G401 (cell line): ENCODE measurements at places on chromosomes 7 and 10. TPM values are rescaled to one million over a fixed set of nuclear protein-coding genes. Genes with fewer than 3 reads are reported as not detected.
A peak's percentile ranks its signal among the peaks of the same experiment; 100 is the strongest.

- DNase-seq, result no peak
Measured at GRCh38 chr7:106050002-106050745, 61.9 kb downstream of the SYPL1 start.

DNA sequence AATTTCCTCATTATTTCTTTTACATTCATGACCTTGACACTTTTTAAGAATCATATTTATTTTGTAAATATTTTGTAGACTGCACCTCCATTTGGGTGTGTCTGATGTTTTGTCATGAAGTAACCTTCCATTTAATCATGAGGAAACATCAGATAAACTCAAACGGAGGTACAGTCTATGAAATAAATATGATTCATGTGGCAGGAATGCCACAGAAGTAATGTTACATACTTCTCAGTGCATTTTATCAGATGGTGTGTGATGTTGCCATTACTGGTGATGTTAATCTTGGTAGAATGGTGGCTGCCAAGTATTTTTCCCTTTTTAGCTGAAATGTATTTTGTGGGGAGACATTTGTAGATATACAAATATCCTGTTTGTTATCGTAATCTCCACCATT lies 64.9 kb downstream of the ZNF37A start:
- no peak for DNase-seq

DNA sequence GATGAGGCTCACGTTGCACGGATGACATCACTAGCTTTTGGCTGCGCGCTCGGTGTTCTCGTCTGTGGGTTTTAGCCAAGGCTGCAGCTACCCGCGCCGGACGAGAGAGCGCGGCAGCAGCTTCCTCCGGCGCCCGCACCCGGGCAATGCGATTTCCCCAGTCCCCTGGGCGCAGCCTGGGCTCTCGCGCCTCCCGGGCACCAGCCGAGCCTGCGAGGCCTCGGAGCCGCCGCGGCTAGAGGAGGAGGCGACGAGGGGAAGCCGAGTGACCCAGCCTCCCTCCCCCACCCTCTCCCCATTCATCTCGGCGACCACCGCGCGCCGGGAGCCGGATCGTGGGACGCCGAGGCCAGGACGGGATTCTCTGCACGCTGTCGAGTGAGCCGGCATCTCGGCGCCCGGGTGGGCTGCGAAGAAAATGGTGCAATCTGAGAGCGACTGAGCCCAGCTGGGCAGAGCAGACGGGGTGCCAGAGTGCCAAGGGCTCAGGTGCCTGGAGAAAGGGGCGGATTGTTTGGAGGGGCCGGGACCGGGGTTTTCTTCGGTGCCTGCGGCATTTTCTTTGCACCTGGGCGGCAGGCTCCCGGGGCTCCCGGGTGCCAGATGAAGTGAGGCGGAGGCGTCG lies 1.2 kb upstream of the TMEM178B start:
- peak; percentile 94 for DNase-seq

DNA sequence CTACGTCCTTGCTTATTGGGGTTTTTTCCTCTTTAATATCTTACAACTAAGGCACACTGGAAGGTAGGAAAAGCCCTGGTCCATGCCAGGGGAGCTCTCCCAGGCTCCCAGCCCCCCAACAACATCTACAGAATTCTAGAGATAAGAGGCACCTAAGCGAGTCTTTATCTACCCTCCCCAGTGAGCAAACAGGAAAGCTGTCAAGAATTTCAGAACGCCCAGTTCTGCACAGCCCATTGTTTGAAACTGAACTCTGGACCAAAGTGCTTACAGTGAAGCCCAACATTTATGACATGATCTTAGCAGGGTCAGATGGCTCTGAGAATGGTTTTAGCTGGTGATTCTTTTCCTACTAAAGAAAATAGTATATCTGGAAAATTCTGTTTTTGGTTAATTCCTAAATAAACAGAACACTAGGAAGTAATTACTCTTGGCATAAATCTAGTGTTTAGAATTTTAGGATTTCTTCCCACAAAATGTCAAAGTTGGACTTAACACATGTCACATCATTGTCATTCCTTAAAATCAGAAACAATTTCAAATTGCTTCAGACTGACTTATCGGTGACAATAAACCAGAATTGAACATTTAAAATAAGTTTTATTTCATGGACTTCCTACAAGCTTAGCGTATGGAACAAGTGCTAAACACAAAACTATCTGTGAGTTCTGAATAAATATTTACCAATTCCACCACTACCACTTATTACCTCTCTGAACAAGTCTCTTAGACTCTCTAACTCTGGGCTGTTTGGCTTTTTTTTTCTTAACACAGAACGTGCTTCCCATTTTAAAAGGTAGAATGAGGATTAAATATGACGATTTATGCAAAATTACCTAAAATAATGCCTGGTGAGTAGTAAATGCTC lies 31.3 kb upstream of the RNF32 start:
- no peak for DNase-seq

DNA sequence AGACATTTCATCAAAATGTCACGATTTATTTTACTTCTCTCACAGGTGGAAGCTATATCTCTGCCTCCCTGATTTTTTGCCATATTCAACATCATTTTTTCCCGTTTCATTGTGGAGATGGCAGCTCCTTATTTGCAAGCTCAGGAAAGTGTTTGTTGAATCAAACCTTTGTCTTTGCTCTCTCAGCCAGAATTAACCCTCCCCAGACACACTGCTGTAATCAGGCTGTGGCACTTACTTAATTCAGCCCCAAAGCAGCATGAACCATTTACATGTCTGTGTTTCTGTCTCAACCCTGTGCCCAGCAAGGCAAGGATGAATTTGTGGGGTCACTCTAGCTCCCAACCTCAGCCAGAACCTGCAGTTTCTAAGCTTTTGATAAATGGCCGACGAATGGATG lies 397.2 kb downstream of the TCERG1L start:
- DNase-seq, result no peak

DNA sequence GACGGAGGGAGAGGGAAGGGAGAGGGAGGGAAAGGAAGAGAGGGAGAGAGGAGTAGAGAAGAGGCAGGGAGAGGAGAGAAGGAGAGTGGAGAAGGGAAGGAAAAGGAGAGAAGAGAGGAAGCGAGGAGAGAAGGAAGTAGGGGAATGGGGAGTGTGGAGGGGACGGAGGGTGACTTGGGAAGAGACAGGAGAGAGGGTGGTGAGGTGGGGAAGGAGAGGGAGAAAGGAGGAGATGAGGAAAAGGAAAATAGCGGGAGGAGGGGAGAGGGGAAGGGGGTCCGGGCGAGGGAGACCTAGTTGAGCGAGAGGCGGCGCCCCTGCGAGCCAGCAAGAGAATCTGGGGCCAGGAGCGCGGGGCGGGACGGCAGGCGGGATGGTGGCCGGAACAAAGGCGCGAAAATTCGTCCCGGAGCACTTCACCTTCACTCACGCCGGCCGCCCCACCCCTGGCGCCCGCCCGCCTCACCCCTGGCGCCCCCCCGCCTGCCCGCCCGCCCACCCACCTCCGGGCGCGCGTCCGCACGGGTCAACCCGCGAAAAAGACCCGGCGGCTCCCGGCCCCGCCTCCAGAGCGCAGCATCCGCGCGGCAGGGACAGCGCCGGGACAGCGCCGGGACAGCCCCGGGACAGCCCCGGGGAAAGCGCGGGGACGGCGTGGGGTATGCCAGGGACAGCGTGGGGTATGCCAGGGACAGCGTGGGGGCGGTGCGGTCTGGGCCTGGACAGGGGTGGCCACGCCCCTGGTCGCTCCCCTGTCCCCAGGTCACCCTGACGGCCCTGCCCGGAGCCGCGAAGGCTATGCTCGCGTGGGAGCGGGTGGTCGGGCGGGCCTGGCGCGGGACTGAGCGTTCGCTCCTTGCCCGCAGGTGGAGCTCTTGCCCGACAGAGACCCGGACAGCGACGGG lies 4.2 kb downstream of the VSTM2A start:
- no peak for DNase-seq

DNA sequence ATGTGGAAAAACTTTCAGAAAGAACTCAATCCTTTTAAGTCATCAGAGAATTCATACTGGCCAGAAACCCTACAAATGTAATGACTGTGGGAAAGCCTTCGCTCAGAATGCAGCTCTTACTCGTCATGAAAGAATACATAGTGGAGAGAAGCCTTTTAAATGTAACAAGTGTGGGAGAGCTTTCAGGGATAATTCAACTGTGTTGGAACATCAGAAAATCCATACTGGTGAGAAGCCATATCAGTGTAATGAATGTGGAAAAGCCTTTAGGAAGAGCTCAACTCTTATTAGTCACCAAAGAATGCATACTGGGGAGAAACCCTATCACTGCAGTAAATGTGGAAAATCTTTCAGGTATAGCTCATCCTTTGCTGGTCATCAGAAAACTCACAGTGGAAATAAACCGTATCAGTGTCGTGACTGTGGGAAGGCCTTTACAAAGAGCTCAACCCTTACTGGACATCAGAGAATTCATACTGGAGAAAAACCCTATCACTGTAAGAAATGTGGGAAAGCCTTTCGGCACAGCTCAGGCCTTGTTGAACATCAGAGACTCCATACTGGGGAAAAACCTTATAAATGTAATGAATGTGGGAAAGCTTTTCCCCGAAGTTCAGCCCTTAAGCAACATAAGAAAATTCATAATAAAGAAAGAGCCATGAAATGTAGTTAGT lies 10.6 kb downstream of the ZNF485 start:
- no peak for DNase-seq

GRCh38 chr10:89314676-89315075 lies 12.8 kb downstream of the IFIT2 start:
- no peak for DNase-seq

DNA sequence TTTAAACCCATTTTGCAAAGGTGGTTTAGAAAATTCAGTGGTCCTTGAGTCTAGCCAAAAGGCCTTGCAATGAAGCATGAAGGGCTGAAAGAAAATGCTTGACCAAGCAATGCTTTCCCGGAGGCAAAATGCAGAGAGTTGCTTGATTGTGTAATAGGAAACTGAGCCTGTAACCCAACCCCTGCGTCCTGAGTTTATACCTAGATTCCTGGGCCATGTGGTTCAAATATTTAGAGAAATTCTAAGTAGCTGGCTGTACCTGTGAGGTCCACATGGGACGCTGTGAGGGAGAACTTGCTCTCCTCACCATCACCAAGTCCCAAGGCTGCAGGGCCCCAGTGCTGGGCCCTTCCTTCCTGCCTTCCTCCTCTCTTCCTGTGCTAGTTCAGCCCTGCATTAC lies 45.7 kb downstream of the CXCL12 start:
- no peak for DNase-seq

GRCh38 chr7:27171325-27171636 lies 2.8 kb downstream of the HOXA10 start:
- no peak for DNase-seq

GRCh38 chr10:3537518-3537917 lies 247.5 kb downstream of the KLF6 start:
- DNase-seq, result no peak

- no peak for DNase-seq
Measured at GRCh38 chr10:69910561-69910960, 108.9 kb downstream of the COL13A1 start.

GRCh38 chr10:60444494-60445064 lies 54.9 kb upstream of the ANK3 start:
- peak; percentile 68 for DNase-seq

GRCh38 chr7:101234636-101235035 lies 3.0 kb downstream of the CLDN15 start:
- no peak for DNase-seq

BICC1 gene
- total RNA-seq, result 0.25 TPM in 1 of 2 replicates, not detected in the other

TAS2R4 gene
- not detected in 2 replicates for total RNA-seq

TRUB1 gene
- total RNA-seq, result 40.1 and 63.8 TPM in 2 replicates

HMX2 gene
- total RNA-seq, result not detected in 2 replicates

GPR158 gene
- total RNA-seq, result not detected in 2 replicates

LGI1 gene
- 71.8 and 92.7 TPM in 2 replicates for total RNA-seq

LRRD1 gene
- 0.03 TPM in 1 of 2 replicates, not detected in the other for total RNA-seq

ZNF727 gene
- not detected in 2 replicates for total RNA-seq

ALOX5 gene
- not detected in 2 replicates for total RNA-seq

GBX1 gene
- 0.37 TPM in 1 of 2 replicates, not detected in the other for total RNA-seq

HOXA7 gene
- total RNA-seq, result 4.4 and 7.1 TPM in 2 replicates
